ENCODE measurements at places on chromosomes 7 and 10.

DNA sequence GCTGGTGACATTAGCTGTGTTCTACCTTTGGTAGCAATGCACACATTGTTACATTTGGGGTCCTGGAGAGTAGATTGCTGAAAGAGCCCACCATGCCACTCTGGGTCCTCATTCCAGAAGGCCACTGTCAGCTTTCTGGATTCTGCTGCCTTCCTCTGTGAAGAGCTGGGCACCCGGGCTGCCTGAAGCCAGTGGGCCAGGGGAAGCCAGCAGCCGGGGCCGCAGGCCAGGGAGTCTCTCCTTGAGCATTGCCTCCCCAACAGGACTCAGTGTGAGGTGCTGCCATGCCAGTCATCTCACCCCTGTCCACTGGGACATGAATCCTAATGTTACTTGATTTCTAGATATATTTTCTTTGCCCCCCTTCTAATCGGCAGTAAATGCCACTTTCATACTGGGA, 234.0 kb downstream of the SKAP2 start:
- no peak for DNase-seq

GRCh38 chr10:35570397-35570796, 34.7 kb upstream of the GJD4 start:
- peak; percentile 29 for DNase-seq

- DNase-seq, result no peak
These were observed 341.6 kb downstream of the PLXNA4 start for GRCh38 chr7:132234711-132235110.

DNA sequence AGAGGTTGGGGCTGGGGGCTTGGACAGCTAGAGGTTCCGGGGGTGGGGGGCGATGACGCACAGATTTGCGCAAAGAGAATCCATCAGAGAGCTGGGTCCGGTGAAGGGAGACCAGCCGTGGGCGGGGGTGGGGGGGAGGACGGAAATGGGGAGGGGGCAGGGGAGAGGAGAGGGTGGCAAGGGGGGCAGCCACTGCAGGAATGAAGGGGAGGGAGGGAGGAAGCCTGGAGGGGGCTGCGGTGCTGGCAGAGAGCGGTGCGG, 1.2 kb upstream of the VGF start:
- no peak for DNase-seq

GRCh38 chr10:6204341-6205191, 1.8 kb downstream of the PFKFB3 start:
- DNase-seq, result peak; percentile 76

DNA sequence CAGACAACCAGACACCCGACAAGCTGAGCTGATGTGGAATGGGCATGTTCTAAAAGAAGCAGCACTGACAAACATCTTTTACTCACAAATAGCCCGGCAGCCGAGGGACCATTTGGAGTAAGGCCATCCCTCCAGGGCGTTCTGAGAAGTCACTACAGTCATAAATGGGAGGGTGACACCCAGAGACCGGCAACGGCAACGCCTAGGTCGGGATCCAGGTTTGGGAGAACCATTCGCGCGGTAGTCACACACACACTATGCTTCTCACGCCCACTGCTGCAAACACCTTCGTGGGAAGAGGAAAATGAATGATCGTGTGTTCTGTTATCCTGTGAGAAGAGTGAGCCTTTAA, 9.8 kb downstream of the TNS3 start:
- DNase-seq, result no peak

GRCh38 chr7:138579136-138579535, 119.1 kb downstream of the TRIM24 start:
- no peak for DNase-seq

- no peak for DNase-seq
These were observed 39.1 kb downstream of the NHLRC2 start for GRCh38 chr10:113893570-113893969.

- peak; percentile 82 for DNase-seq
These were observed 3.2 kb upstream of the LAT2 start for GRCh38 chr7:74206589-74207120.

- DNase-seq, result no peak
These were observed 7.6 kb upstream of the SLC18A3 start for GRCh38 chr10:49602380-49603023.

DNA sequence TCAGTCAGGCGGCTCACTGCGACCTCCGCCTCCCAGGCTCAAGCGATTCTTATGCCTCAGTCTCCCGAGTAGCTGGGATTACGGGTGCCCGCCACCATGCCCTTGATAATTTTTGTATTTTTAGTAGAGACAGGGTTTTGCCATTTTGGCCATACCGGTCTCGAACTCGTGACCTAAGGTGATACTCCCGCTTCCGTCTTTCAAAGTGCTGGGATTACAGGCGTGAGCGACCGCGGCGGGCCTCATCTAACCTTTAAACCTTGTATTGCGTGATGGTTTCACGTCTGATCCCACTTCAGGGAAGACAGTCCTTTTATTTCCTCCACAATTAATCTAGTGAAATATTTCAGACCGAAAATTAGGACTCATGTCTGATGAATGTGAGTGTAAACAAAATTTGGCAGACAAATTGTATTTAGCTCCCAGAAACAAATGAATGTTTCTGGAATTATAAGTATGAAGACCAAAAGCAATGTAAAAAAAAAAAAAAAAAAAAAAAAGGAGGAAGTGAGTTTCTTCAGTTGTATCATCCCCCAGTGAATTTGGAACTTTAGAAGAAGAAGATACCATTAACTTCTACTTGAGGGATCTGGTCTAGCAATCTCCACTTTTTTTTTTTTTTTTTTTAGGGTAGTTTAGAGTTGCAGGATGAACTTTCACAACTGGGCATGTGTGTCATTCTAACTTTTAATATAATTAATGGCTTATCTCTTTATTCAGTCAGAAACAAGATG, 1.6 kb downstream of the NUP42 start:
- no peak for DNase-seq

GRCh38 chr10:46077731-46078413, 31.8 kb upstream of the MSMB start:
- no peak for DNase-seq

Measured in M059J (cell line).